ENCODE measurements at places on chromosomes 4 and X.

- no peak for DNase-seq
These were observed 162.2 kb downstream of the BCOR start for GRCh38 chrX:39935411-39936064.

- DNase-seq = no peak
These were observed 525 bp upstream of the CISD2 start for GRCh38 chr4:102868153-102868780.

GRCh38 chr4:137310593-137311490, 221.5 kb downstream of the PCDH18 start:
- DNase-seq = no peak

DNA sequence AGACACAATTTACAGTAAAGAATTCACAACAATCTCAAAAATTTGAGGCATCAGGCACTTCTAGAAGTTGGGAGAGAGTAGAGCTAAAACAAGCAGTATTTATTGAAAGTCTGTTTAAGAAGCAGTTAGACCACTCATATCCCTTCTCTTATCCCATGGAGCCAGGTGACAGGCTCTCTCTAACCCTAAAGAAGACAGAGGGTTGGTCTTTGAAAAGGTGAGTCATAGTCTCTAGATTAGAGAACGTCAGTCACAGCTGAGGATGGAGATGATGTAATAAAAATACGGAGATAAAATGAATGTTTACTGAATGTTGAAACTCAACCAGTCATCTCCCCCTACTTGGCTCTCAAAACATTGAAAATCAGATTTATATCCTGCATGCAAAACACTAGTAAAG, 223.8 kb downstream of the CHIC2 start:
- DNase-seq = no peak

Data from stimulated activated CD8-positive, alpha-beta memory T cell treated with anti-CD3 and anti-CD28 coated beads, Interleukin-15, amount 100 ng/mL, for 4 hours (primary cell).